ENCODE measurements at places on chromosomes 12 and 14. TPM values are rescaled to one million over a fixed set of nuclear protein-coding genes. Genes with fewer than 3 reads are reported as not detected.

DNA sequence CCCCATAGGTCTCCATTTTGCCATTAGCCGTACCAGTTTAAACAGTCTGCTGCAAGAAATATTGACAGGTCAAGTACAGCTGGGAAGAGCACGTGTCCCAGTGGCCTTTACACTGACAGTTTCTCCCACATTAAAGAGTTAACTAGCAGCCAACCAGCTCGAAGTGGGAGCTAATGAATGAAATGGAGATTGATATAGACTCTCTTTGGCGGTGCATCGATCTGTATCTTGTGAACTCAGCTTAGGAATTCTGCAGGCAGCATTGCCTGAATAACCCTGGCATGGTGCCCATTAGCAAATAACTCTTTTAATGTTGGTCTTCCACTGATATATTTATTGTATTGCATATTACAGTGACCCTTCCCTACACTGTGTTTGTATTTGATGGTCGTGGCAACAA, 319.4 kb downstream of the EGLN3 start:
- no peak overlapping the region for H3K27ac ChIP-seq
- H3K27me3 ChIP-seq: no peaks in the 10 kb centered on the region
- no peaks in the 10 kb centered on the region for H3K36me3 ChIP-seq
- H3K4me3 ChIP-seq: no peak overlapping the region
- H3K4me1 ChIP-seq: no peaks in the 10 kb centered on the region
- no peak for DNase-seq

GRCh38 chr12:66189889-66190288, 875 bp downstream of the IRAK3 start:
- H3K36me3 ChIP-seq: no peaks in the 10 kb centered on the region
- DNase-seq: no peak
- no peaks in the 10 kb centered on the region for H3K4me1 ChIP-seq
- no peak overlapping the region for H3K4me3 ChIP-seq
- H3K27me3 ChIP-seq: no peaks in the 10 kb centered on the region
- no peak overlapping the region for H3K27ac ChIP-seq

- no peak overlapping the region for H3K4me3 ChIP-seq
- H3K4me1 ChIP-seq: peaks cover 9% of the 10 kb centered on the region
- H3K36me3 ChIP-seq: peaks cover 8% of the 10 kb centered on the region
- no peaks in the 10 kb centered on the region for H3K27me3 ChIP-seq
Measured at GRCh38 chr12:12185414-12185813, 81.4 kb downstream of the LRP6 start.

DNA sequence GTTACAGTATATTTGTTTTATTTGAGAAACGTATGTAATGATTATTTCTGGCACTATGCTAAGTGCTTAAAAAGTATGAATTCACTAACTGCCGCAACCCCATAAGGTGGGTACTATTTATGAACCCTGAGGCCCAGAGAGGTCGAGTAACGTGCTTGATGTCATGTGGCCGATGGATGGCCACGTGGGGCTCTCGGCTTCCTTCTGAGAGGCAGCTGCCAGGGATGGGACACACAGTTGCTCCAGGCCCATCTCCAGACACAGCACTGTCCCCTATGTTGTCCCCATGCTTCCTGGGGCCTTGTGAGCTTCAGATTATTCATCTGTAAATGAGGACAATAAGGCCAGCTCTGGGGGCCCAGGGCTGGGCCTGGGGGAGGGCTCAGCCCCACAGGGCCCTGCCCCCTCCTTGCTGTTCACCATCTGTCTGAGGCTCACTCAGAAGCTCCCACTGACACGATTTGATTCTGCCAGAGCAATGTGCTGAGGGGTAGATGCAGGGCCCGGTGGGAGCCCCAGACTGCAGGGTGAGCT, 115.0 kb downstream of the CALM1 start:
- H3K4me1 ChIP-seq: no peaks in the 10 kb centered on the region
- no peak overlapping the region for H3K27ac ChIP-seq

DNA sequence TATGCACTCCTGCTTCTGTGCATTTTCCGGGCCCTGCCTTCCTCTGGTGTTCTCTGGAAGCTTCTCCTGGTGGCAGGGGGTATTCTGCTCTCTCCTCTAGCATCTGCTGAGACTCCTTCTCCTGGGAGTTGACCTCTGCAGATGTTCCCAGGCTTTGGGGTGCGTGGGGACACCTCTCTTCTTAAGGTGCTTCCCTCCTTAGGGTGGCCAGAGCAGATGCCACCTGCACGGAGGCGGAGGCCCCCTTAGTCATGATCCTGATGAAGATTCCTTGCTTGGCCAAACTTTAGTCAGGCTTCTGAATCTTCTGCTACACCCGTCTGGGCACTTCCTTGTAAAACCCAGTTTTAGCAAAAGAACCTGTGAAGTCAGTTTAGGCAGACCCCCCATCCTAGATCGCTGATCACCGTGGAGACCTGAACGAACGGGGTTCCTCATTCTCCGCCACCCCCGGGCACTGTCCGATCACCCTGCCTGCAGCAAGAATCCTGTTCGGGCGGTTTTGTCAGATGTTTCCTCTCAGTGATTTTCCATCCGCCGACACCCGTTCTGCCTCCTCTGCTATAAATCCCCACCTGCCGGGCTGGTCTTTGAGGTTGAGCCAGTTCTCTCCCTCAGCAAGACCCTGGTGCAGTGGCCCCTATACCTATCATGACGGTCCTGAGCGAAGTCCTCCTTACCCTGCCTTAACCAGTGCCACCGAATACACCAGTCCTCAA, 111.9 kb downstream of the CALM1 start:
- no peaks in the 10 kb centered on the region for H3K4me1 ChIP-seq
- DNase-seq: no peak
- H3K27me3 ChIP-seq: peaks cover 20% of the 10 kb centered on the region
- H3K27ac ChIP-seq: no peak overlapping the region

DNA sequence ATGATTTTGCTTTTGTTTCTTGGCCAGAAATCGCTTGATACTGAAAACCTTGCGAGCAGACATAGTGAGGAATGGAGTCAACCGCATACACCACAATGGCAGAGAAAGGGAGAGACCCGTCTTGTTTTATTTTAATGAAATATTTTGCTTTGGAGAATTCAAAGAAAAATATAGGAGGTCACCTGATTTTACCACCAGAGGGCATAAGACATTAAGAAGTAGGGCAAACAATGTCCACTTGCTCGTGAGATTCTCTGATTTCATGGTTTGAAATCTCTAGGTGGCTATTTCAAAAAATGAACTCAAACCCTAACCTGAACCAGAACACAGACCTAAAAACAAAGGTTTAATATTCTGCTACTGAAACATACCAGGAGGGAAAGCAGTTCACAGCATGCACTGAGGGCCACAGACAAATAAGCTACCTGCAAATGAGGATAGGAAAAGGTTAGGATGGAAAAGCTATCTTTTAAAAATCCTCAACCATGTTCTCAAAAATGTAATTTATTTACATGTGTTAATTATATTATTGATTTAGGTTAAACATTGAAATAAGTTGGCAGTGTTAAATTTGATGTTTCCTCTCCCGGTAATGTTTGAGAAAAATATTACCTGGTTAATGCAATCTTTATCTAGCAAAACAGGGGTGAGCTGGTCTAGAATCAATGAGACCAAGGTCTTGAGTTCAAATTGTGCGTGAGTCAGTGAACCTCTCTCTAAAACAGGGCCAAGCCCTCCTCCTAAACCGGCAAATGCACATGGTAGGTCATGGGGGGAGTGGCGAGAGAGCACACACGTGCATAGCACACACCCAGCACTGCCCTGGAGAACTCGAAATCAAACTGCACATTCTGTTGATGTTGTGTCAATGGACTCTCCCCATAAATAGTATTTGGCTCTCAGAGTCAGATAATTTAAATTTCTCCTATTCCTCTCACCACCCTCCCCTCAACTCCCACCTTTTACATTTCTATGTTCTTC, 12.5 kb downstream of the IFNG-AS1 start:
- peak; percentile 6 for DNase-seq
- no peaks in the 10 kb centered on the region for H3K27me3 ChIP-seq

DNA sequence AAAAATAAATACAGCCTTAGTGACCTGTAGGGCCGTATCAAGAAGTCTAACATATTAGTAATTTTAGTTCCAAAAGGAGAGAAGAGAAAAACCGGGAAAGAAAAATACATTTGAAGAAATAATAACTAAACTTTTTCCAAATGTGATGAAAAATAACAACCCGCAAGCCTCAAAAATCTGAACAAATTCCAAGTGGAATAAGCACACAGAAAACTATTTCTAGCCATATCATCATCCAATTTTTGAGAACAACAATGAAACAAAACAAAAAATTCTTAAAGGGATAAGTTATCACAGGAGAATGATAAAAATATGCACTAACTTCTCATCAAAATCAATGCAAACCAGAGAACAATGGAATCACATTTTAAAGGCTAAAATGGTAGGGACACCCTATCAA, 198.1 kb upstream of the PLXNC1 start:
- H3K27me3 ChIP-seq: no peaks in the 10 kb centered on the region
- peaks cover 9% of the 10 kb centered on the region for H3K4me1 ChIP-seq
- H3K27ac ChIP-seq: no peak overlapping the region
- H3K4me3 ChIP-seq: no peak overlapping the region
- no peak for DNase-seq
- H3K36me3 ChIP-seq: no peaks in the 10 kb centered on the region

The MDGA2 gene
- total RNA-seq: not detected

The LRFN5 gene
- total RNA-seq: 3.6 TPM

The CLEC1A gene
- total RNA-seq: not detected

The TNFAIP2 gene
- total RNA-seq: 5.0 TPM

All from IMR-90 (cell line).